Muscle of back (tissue), 13 donors: ENCODE measurements at places on chromosomes 2 and 18.
A peak's percentile ranks its signal among the peaks of the same experiment; 100 is the strongest.

- DNase-seq, result no peak
These were observed 8.9 kb upstream of the RPRM start for GRCh38 chr2:153487448-153487847.

DNA sequence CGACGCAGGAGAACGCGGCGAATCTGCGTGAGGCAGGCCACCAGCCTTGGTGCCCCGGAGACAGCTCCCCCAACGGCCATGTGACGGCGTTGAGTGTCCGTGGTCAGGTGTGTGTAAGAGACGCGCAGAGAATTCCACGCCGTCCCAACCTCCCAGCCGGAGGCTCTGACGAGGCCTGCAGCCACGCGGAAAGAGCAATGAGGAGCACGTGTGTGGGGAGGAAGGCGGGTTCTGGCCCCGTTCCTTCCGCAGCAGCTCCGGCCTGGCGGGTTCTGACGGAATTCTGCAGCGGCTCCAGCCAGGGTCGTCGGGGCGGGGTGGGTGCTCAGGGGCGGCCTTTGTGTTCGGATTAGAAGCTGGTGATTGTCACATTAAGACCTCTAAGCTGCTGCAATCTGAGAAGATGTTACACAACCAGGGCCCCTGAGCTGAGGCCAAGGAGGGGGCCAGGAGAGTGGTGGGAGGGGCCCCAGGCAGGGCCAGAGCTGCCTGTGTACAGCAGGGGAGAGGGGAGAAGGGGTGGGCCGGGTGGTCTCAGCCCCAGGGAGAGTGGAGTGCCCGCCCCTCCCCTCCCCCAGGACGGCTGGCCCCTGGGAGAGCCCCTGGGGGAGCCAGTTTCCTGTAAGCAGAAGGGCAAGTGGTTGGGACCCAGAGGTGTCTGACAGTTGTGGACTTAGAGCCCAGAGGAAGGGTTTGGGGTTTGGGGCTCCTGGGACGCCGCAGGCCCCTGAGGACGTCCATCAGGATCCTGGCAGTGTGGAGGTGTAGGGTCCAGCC lies 5.1 kb upstream of the GAL3ST2 start:
- peak; percentile 82 for DNase-seq

DNA sequence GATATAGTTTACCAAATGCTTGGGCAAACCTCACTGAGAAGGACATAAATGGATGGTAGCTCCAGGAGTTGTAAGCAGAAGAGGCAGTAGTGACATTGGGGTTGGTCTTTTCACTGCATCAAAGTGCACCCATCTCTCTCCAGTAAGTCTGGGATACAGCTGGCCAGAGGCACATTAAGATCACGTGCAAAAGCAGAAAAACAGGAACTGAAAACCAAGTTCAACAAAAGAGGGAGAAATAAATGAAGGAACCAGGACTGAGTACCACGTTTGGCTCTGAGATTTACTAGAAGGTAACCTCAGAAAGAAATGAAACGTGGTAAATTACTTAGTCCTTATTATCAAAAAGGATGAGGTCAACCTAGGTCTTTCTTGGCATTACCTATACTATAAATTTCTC lies 259.2 kb downstream of the OSR1 start:
- DNase-seq, result no peak

DNA sequence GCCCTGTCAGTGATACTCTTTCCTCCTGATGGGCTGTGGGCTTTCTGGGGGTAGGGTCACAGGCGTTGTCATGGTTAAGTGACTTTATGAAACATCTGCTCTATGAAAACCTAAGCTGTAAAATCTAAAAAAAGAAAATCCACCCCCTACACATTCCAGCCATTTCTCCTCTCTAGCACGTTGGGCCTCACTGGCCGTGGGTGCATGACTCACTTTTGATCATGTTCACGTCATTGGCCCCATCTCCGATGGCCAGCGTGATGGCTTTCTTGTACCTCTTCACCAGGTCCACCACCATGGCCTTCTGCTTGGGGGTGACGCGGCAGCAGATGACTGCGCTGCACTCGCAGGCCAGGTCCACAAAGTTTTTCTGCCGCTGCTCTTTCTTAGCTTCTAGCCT lies 39.3 kb upstream of the NARS1 start:
- peak; percentile 33 for DNase-seq

GRCh38 chr2:113282747-113283533 lies 4.2 kb upstream of the PAX8 start:
- no peak for DNase-seq

GRCh38 chr2:229083606-229084340 lies 187.3 kb downstream of the PID1 start:
- peak; percentile 55 for DNase-seq

GRCh38 chr2:232576995-232577394 lies 26.5 kb downstream of the EIF4E2 start:
- no peak for DNase-seq

DNA sequence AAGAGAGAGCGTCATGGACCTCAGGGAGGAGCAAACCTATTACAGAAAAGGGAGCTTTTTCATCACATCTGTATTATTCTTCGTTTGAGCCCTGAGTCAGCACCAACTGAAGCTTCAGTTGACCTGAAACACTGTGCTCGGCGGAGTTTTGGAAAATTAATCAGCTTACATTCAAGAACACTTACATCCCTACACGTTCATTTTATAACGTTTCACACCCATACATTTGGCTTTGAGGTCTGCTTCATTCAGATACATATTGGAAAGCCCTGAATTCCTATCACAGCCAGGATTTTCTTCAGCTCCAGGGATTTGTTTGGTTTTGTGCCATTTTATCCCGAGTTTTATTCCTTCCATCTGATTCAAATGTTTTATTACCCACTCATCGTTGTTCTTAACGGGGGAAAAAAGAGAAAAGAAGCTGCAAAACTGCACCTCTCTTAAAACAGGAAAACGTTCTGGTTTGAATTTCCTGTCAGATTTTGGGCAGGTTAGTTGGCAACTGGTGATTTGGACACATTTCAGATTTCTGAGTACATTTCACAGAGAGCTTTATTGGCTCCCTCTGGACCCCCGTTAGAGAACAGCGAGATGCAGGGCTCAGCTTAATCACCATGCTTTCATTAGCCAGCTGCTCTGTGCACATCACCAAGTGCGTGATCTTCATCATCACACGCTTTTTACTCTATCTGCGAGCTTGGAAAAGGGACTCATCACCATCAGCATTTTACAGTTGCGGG lies 88.8 kb downstream of the CDC42EP3 start:
- DNase-seq, result no peak

- DNase-seq, result no peak
These were observed 811.6 kb downstream of the PLCL1 start for GRCh38 chr2:198615972-198616371.

DNA sequence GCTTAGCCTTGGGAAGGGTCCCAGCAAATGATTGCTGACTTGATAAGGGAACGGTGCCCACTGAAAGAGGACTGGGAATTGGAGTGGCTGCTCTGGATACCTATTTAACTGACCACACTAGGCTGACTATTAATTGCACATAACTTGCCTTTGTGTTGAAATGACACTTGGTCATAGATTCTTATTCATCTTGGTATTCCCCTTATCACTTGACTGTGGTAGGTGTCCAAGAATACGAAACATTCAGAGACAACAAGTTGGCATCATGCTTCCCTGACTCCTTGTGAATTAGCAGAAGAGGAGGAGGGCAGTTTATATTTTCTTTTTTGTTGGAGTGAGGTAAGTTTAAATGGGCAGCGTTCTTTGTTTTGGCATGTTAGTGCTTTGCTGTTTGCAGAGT lies 13.4 kb downstream of the FMNL2 start:
- no peak for DNase-seq
